Activated gamma-delta T cell (primary cell): ENCODE measurements at places on chromosomes 13 and 19.

DNA sequence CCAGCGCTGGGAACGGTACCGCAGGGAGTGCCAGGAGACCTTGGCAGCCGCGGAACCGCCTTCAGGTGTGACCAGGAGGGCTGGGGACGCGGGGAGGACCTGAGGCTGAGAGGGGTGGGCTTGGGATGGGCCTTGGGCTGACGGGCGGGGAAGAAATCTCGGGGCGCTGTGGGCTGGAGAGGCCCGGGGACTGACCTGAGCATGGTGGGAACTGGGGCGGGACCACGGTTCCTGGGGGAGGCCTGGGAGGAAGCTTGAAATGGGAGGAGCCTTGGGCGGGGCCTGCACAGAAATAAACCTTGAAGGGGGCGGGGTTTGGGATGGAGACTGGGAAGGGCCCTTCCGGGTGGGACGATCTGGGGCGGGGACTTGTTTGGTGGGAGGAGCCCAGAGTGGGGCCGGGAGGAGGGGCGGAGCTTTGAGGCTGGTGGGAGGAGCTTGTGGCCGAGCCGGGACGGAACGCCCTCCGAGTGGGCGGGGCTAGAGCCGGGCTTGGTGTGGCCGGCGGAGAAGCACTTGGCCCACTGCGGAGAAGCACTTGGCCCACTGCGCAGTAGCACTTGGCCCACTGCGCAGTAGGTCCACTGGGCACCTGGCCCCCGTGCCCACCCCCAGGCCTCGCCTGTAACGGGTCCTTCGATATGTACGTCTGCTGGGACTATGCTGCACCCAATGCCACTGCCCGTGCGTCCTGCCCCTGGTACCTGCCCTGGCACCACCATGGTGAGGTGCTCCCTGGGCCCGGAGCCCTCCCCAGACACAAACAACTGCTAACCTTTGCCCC lies 2.8 kb downstream of the GIPR start:
- DNase-seq = no peak

- no peak for DNase-seq
Observed at GRCh38 chr13:84873951-84874350, 925.3 kb downstream of the SLITRK6 start.

GRCh38 chr19:6035026-6035425 lies 57.1 kb upstream of the RANBP3 start:
- no peak for DNase-seq

DNA sequence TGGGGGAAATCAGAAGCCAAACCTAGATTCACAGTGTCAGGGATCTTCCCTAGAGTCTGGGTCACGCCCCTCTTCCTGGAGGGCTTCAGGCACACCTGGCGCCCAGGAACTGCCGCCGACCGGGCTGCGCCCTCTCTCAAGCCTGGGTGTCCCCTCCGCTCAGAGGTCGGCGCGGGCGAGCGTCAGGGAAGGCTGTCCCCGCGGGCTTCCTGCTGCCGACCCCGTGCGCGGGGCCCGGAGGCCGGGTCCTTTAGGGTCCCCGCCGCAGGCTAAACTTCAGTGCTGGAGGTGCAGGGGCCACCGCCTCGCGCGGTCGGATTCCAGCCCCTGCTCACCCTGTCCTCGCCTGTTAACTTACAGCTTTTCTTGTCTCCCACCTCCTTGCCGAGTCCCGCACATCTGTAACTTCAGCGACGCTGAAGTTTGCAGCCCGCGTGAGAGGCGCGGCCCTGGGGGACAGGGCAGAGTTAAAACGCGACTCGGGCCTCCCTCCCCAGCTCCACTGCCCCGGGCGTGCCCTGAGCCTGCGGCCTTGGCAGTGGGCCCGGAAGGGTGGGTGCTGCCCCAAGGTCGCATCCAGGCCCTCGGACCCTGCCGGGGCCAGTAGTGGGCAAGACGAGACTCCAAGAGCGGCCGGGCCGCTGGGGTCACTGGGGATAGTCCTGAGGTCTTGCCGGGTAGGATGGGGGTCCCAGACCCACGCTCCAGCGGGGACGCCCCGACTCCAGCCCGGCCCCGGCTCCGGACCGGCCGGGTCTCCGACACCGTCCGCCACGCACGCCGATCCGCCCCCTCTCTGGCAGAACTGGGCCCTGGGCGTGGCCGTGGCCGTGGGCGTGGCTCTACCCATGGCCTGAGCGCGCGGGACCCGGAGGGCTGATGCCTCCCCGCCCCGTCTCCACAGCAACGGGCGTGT lies 95.6 kb upstream of the ZNF98 start:
- no peak for DNase-seq

GRCh38 chr19:41354343-41354953 lies 726 bp upstream of the TGFB1 start:
- no peak for DNase-seq

- no peak for DNase-seq
Observed at GRCh38 chr13:20387441-20387971, 138.2 kb downstream of the CRYL1 start.

GRCh38 chr13:30256713-30257467 lies 50.5 kb downstream of the KATNAL1 start:
- no peak for DNase-seq

DNA sequence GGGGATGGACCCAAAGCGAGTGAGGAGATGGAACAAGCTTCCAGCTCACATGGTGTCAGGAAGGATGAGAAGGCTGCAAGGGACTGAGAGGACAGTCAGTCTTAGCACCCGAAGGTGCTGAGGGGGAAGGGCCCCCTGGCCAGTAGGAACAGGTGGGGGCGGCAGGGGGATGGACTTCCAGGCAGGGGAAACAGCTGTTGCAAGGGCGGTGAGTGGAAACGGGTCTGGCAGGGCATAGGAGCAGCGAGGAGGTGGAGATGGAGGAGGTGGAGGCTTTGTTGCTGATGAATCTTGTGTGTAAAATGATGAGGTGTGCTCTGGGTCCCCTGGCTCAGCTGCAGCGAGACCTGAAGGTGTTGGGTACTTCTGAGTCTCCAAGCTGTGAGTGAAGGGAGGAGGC lies 1.2 kb downstream of the MAP1S start:
- DNase-seq = no peak

DNA sequence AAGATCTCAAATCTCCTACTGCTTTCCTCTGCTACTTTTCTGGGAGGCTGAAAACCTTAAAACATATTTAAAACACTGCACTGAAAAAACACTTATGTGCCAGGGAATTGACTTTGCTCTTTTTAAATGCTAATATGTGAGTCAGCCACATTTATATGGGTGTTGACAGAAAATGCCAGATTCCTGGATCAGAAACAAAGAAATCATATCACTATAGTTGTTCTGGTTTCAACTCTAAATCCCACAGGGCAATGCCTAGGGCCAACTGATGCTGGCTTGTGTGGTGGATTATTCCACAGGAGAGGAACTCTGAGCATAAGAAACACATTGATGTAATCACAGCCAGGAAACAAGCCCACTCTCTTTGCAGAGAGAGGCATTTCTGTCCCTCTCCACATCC lies 1439.0 kb upstream of the SPRY2 start:
- no peak for DNase-seq

DNA sequence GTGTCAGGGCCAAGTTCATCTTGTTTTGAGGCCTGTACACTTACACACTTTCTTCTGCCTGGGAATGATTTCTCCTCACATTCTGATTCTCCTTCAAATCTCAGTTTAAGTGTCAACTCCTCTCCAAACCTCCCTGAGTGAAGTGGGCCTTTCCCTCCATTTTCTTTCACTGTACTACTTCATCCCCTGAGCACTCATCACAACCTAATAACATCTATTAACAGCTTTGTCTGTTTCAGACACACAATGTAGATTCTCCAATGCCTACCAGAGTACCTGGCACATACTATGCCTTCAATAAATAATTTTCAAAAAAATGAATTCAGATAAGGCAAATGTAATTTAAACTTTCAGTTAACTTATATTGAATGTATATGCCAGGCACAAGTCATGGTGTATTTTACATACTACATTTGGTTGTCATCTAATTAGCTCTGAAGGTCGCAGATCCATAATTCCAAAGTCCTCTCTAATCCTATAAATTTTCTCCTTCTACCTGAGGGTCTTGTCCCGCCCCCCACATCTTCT lies 357 bp upstream of the COG6 start:
- no peak for DNase-seq

DNA sequence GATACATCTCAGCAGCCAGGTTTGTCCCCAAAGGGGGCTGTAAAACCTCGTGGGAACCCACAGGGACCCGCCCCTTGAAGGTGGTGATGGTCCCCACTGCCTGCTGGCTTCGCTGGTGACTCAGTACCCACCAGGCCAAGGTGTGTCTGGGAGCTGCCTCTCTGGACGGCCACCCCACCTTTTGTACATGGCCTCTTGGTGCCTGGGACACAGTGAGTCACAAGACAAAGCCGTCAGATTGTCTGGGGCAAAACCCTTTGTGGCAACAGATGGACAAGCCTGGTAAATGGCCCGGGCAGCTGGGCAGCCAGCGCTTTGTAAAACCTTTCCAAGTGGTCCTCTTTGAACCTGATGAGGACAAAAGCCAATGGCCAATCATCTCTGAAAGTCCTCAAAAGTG lies 27.9 kb upstream of the KLF2 start:
- no peak for DNase-seq

DNA sequence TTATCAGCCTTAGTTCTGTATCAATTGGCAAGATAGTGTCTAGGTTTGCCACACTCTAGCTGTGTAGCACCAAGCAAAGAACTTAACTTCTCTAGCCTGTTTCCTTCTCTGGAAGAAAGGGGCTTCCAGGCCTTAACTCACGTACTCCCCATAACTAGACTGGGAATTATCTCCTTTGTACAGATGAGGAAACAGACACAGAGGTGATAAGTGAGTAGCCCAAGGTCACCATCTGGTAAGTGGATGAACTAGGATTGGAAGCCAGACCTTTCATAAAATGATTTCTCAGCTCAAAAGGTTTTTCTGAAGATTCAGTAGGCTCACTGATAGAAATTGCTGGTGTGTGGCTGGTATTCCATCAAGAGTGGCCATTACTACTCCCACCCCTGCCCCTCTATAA lies 3.1 kb downstream of the ZNF428 start:
- DNase-seq = no peak

DNA sequence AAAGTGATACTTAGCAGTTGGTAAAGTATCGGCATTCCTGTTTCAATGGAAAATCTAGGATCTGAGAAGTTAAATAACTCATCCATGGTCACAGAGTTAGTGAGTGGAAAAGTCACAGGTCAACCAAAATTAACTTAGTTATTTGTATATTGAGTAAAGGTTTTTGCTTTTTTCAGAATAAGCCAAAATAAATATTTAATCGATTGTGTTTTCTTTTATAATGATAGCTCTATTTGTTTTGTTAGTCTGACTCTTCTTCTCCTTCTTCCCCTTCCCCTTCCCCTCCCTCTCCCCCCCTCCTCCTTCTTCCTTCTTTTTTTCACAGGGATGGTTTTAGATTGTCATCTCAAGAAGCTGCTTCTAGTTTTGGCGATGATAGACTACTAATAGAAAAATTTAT lies 173.5 kb downstream of the PCCA start:
- DNase-seq = no peak

GRCh38 chr13:98372876-98373275 lies 195.8 kb upstream of the RNF113B start:
- no peak for DNase-seq

DNA sequence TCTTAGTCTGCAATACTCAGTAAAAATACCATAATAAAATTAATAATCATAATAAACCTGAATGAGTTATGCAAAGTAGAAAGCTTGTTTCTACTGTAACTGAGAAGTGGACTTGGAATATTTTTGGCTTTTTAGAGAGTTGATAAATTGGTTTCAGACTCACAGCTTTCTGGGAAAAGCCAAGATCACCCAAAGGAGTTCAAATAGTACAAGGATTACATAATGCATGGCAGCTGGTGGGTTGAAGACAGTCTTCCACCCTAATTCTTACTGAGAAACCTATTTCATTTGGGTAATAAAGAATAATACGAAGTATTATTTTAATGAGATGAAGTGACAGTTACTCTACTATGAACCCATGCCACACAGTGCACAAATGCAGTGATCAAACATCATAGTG lies 139.4 kb upstream of the KLF12 start:
- DNase-seq = no peak

DNA sequence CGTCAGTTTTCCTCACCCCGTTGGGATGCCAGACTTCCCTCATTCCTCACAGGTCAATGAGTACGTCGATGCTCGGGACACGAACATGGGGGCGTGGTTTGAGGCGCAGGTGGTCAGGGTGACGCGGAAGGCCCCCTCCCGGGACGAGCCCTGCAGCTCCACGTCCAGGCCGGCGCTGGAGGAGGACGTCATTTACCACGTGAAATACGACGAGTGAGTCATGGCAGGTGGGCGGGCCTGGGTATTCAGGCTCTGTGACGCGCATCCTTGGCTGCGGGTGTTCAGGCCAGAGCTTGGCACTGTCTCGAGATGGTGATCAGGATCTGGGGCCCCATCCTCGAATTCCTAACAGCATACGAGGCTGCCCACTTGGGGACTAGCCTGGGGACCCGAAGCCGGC lies 21.4 kb downstream of the UHRF1 start:
- no peak for DNase-seq

- DNase-seq = no peak
Observed at GRCh38 chr19:11268783-11269267, 6.5 kb upstream of the DOCK6 start.

DNA sequence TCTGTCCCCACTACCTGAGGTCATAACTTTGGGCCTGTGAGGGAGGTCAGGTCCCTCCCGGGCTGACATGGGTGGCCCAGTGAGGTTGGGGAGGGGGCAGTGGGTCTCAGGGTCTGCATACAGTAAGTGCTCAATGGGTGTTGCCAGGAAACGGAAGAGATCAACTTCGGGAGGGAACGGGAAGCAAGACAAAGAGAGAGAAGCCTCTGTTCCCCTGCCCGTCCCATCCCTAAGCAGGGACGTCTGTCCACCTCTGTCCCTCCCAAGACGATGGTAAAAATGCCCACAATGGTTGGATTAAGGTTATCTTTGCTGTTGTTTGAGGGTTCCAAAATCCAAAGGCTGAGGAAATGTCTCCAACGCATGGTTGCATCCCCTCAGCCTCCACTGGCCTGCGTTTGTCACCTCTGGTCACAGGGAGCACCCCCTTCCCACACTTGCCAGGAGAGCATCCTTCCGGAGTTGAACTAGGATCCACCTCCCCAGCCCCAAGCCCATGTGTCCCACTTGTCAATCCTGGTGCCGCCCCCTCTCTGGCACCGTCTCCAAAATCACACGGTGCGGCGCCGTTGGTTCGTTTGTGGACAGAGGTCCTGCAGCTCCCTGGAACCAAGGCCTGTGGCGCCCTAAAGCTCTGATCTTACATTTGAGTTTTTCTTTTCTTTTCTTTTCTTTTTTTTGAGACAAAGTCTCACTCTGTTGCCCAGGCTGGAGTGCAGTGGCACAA lies 774 bp upstream of the HOMER3 start:
- DNase-seq = no peak

DNA sequence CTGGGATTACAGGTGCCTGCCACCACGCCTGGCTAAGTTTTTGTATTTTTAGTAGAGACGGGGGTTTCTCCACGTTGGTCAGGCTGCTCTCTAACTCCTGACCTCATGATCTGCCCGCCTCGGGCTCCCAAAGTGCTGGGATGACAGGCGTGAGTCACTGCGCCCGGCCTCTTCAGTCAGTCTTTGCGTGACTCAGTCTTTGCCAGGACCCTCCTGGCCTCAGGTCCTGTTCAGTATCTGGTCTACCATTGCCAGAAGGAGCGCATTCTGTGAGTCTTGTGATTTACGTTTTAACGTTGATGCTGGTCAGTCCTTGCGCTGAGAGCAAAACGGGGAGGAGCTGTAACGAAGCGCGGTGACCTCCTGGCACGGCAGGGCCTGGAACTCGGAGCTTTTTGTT lies 7.6 kb upstream of the HMG20B start:
- DNase-seq = no peak
